CD4-positive, alpha-beta T cell treated with Interleukin-17A for 1 hour (primary cell): ENCODE measurements at places on chromosomes 6 and 20.

GRCh38 chr6:21753241-21754108 is 159.9 kb downstream of the SOX4 start:
- DNase-seq: no peak

DNA sequence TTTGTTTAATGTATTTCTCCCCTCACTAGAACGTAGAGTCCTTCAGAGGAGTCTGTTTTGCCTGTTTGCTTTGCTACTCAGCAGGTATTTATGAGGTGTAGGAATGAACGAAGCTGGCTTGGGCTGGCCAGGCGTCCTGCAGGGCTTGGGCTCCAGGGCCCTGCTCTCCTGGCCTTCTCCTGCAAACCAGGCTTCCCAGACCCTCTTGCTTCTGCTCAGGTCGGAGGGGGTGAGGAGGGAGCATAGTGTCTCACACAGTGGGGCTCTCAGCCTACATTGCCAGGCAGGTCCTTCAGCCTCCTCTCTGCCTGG is 24.6 kb upstream of the MLN start:
- no peak for DNase-seq

GRCh38 chr20:24917056-24917455 is 32.0 kb upstream of the CST7 start:
- no peak for DNase-seq

DNA sequence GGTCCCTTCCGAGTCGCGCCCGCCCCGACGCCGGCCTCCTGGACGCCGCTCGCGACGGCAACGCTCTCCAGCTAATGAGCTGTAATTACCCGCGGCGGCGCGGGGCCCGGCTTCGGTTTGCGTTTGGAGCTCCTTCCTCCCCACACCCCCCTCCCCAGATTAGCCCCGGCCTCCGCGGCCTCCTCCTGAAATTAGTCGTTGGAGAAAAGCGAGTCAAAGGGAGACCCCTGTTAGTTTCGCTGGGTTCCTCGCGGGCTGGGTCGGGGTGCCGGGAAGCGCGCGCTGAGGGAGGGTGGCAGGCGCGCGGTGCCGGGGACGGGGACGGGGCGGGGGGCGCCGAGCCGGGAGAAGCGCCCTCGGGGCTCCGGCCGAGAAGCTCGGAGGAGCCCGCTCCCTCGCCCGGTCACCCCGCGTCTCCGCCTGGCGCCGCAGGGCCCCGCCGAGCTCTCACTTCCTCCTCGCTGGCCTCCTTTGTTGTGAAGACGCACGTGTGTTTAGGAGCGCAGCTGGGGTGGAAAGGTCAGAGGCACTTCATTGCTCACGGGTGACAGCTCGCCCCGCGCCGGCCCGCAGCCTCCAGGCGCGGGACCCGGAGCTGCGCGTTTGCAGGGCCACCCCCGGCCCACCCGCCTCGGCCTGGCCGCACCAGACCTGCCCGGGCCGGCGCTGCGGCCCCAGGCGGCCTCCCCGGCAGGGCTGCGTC is 4.9 kb downstream of the FOXC1 start:
- no peak for DNase-seq

GRCh38 chr6:134605034-134605433 is 287.1 kb upstream of the SGK1 start:
- no peak for DNase-seq

- DNase-seq: peak; percentile 66
Observed at GRCh38 chr6:31901415-31901952, 402 bp downstream of the ZBTB12 start.

DNA sequence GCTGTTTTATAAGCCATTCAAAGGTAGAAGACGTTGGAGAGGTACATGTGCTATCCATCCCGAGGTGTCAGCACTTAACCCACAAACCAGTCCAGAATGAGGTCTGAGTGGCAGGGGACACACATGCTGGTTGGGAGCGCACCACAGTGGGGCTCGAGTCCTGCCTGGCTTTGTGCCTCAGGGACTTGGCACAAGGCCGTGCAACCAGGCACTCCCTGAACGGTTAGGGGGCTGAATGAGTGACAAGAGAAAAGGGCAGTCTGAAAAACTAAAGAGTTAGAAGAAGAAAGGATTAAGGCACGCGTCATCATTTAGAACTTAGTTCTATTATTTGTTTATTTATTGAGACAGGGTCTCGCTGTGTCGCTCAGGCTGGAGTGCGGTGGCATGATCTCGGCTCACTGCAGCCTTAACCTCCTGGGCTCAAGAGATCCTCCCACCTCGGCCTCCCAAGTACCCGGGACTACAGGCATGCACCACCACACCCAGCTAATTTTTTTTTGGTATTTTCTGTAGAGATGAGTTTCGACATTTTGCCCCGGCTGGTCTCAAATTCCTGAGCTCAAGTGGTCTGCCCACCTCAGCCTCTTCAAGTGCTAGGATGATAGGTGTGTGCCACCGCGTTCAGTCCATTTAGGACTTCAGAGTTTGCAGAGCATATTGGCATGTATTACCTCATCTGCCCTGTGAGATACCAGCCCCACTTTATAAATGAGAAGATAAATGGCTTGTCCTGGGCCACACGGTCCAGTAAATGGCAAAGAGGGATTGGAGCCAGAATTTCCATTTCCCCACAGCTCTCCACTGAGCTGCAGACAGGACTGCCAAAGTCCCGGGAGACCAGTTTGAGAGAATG is 47.4 kb upstream of the IRF4 start:
- DNase-seq: no peak

DNA sequence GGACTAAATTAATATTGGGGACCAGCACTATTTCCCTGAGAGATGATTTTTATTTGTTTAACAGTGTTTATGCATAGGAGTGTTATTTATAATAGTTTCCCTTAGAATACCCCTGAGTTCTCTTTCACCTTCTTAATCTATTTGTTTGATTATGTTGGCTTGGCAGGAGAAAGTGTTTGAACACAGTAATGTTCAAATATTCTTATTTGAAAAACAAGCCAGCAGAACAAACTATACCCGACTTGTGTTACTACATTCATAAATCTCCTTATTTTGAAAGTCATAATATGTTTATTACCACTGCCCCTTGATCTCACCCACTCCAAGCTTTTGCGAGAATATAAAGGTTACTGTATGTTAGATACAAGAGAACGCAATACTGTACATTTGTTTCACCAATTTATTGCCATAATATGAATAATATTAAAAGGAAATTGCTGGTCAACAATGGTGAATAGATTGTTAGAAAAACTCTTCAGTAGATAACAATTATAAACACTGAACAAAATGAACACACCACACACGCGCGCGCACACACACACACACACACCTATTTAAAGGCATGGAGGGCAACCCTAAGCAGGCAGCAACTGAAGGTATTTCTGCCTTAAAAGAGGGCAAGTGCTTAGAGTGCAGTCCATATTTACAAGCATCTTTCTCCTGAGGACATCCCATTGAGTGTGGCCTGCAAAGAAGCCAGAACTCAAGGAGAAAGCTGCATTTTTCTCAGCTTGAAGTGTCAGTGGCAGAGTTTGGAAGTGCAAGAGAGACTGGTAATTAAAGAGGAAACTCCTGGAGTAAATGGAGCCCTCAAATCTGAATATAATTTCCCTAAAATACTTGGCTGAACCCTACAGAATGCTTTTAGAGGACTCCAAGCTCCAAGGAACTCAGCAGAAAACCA is 279.4 kb upstream of the MAN1A1 start:
- DNase-seq: no peak

DNA sequence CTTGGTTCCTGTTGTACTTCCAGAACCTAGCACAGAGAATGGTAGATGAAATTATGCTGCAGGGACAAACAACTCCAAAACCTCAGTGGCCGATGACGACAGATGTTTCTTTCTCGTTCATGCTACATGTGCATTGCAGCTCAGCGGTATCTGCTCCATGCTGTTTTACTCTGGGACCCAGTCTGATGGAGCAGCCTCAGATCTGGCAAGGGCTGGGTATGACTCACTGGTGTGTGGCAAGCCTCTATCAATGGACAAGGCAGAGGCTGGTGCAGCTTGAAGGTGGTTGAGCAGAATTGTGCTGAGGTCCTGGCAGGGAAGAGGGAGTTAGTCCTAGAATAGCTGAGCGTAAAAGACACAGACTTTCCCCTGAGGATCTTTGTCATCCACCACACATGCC is 10.3 kb upstream of the BLCAP start:
- no peak for DNase-seq

DNA sequence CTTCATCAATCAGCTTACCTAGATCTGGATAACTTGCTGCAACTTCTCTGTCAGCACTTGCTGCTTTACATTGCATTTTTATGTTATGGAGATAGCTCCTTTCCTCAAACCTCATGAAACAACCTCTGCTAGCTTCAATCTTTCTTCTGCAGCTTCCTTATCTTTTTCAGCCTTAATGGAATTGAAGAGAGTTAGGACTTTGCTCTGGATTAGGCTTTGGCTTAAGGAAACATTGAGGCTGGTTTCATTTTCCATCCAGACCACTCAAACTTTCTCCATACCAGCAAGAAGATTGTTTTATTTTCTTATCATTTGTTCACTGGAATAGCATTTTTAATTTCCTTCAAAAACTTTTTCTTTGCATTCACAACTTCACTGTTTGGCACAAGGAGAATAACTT is 48.8 kb upstream of the PAK5 start:
- no peak for DNase-seq

DNA sequence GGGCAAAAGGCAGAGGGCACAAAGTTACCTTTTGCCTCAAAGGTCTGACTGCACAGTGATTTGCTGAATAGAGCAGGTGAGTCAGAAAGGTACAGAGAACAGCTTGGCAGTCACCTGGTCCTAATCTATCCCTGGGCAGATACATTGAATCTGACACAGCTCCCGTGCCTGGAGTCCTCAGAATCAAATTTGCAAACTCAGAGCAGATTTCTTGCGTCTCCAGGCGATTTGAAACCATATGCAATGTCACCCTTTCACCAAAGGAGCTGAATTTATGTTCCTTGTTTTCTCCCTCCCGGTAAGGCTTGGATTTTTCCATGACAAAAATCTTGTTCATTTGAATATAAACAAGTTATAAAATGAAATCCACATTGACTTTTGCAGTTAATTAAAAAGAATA is 81.6 kb upstream of the SNAP25 start:
- DNase-seq: no peak
